AG04450 (cell line): ENCODE measurements at places on chromosomes 3 and 15. TPM values are rescaled to one million over a fixed set of nuclear protein-coding genes. Genes with fewer than 3 reads are reported as not detected.
A peak's percentile ranks its signal among the peaks of the same experiment; 100 is the strongest.

The CHRFAM7A gene
- polyA plus RNA-seq = 0.09 TPM in 1 of 2 replicates, not detected in the other

The SUCNR1 gene
- 0.01 TPM in 1 of 2 replicates, not detected in the other for polyA plus RNA-seq

The CCDC12 gene
- polyA plus RNA-seq = 18.3 and 18.4 TPM in 2 replicates

The TXNRD3 gene
- 7.4 and 10.1 TPM in 2 replicates for polyA plus RNA-seq

The TRANK1 gene
- polyA plus RNA-seq = 22.4 and 26.1 TPM in 2 replicates

The SH2D7 gene
- polyA plus RNA-seq = 0.04 TPM in 1 of 2 replicates, not detected in the other

The TMEM266 gene
- 0.05 TPM in 1 of 2 replicates, not detected in the other for polyA plus RNA-seq

The IGSF10 gene
- polyA plus RNA-seq = 0.02 TPM in 2 replicates

The ROPN1 gene
- polyA plus RNA-seq = 0.25 and 0.29 TPM in 2 replicates

The TJP1 gene
- 72.7 and 99.6 TPM in 2 replicates for polyA plus RNA-seq

The CIDEC gene
- polyA plus RNA-seq = not detected in 2 replicates

DNA sequence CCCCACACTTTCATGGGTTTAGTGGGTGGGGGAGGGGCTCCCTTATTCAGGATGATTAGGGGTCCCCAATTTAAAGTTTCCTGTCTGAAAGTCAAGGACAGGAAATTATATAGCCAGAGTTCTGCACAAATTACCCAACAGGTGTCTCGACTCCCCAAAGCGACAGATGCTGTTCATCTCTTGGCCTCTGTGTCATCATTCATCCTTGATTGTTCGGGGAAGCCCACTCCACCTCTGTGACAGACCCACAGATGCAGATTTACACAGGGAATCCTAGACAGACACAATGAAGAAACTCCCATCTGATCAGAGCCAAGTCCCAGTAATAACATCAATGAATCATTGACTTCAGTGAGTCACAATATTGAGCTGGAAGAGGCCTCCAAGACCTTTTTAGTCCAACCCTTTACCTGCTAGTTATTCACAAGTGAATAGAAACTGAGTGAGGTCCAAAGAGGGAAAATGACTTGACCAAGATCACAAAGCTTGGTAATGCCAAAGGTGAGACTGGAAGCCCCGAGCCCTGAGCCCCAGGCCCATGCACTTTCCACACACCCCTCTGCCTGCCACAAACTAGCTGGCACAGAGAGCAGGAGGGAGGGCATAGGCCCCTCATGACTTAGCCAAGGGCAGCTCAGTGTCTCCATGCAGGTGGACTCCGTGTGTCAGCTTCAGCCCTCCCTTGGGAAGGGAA is 7.9 kb upstream of the SRP14 start:
- DNase-seq = no peak

- DNase-seq = no peak
These were observed 10.0 kb downstream of the MYO5A start for GRCh38 chr15:52518487-52519371.

DNA sequence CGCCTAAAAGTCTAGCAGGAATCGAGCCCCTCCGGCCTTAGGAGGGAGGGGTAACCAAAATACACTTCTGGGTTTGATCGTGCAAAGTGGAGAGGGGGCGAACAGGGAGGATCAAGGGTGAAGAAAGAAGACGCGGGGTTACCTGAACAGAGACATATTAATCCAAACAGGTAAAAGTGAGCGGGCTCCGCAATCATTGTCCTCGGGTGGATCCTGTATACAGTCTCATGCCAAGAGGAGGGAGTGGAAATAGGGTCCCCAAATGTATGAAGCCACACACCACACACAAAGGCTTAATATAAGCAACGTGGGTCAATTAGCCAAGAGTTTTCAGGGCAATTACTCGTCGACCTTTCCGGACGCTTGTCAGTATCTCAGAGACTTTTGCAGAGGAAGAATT is 749.5 kb downstream of the ROBO1 start:
- DNase-seq = no peak

DNA sequence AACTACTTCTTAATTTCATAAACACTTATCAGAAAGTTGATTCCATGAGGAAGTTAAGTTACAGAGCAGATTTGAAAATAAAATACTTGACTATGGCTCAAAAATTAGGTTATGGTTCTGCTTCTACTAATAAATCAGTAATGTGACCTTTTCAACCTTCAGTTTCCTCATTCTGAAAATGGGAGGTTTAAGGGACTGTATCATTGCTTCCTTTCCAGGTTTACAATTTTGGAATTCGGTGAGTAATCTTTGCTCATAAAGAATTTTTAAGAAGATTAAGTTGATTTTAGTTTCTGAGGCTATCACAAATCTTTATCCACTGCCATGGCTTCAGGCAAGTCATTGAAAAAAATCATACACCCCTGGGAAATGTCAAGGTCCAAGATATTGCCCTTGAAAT is 1061.2 kb downstream of the DIPK2A start:
- DNase-seq = no peak

GRCh38 chr3:188722963-188723362 is 448.8 kb upstream of the TPRG1 start:
- DNase-seq = no peak

DNA sequence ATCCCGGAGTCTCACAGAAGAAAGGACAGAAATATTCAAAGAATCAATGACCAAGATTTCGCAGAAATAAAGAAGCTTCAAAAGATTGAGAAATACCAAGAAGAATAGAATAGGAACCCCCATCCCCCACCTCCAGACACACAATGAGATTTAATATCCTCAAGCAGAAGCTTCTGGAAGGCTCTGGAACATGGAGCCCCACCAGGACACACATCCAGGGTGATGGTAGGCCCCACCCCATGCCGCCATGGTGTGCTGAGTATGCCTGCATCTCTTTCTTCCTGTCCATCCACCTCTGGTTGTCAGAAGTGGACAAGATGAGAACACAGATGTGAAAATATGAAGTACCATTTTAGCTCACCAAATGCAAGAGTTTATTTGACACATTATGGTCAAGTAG is 19.3 kb downstream of the PRR23E start:
- DNase-seq = no peak

GRCh38 chr3:14506626-14507304 is 33.4 kb downstream of the GRIP2 start:
- DNase-seq = no peak

GRCh38 chr15:55260562-55261131 is 29.0 kb downstream of the RAB27A start:
- no peak for DNase-seq

GRCh38 chr15:78830514-78831228 is 19.4 kb upstream of the ADAMTS7 start:
- DNase-seq = no peak

- no peak for DNase-seq
These were observed 40.8 kb downstream of the PPM1L start for GRCh38 chr3:160796813-160797164.

GRCh38 chr15:45386974-45387373 is 8.6 kb upstream of the GATM start:
- DNase-seq = no peak

- DNase-seq = no peak
These were observed 113.2 kb upstream of the FGF7 start for GRCh38 chr15:49309889-49310288.

DNA sequence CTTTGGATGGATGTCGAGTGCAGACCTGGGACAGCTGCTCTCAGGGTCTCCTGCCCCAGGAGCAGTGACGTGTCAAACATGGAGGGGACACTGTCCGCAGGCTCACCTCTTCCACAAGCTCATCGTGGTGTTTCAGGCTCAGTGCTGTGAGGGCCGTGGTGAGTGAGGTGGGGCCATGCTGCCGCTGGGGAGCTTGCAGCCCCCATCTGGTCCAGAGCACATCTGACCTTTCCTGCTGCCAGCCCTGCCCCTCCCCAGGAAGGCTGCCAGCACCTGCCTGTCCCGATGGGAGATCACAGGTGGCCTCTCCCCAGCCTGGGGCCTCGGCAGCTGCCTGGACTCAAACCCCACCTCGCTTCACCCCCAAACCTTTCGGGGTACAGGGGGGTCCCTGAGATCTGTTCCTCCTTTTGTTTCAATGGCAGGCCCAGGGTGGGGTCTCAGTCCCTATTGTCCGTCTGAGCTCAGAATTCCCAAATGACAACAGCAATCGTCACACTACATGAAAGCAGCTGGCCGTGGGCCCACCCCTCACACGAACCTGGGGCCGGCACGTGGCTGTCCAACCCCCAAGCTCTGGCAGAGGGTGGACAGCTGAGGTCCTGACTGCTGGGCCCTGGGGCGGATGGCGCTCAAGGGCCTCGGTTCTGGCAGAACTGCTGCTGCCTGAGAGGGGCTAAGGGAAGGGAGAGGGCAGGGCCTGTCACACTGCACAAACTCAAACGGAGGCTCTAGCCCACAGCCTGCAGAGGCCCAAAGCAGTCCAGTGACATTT is 65.0 kb upstream of the RPL32 start:
- DNase-seq = no peak

GRCh38 chr3:55735976-55736375 is 248.9 kb upstream of the WNT5A start:
- no peak for DNase-seq

- no peak for DNase-seq
These were observed 7.1 kb downstream of the THRB start for GRCh38 chr3:24487325-24488262.

- DNase-seq = no peak
These were observed 511.3 kb downstream of the DIPK2A start for GRCh38 chr3:144482876-144483275.

GRCh38 chr3:14609506-14609905 is 42.1 kb upstream of the CCDC174 start:
- DNase-seq = no peak

- DNase-seq = no peak
These were observed 63.4 kb upstream of the CPB1 start for GRCh38 chr3:148763986-148764935.

DNA sequence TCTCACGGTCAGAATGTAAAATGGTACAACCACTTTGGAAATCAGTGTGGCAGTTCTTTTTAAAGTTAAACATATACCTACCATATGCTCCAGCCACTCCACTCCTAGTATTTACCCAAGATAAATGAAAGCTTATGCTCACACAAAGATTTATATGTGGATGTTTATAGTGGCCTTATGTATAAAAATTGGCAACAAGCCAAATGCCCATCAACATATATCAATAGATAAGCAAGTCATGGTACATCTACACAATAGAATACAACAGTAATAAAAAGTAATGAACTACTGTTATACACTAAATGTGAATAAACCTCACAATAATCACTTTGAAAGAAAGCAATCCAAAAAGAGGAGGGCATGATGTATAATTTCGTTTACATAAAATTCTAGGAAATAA is 153.5 kb upstream of the LMCD1 start:
- no peak for DNase-seq

DNA sequence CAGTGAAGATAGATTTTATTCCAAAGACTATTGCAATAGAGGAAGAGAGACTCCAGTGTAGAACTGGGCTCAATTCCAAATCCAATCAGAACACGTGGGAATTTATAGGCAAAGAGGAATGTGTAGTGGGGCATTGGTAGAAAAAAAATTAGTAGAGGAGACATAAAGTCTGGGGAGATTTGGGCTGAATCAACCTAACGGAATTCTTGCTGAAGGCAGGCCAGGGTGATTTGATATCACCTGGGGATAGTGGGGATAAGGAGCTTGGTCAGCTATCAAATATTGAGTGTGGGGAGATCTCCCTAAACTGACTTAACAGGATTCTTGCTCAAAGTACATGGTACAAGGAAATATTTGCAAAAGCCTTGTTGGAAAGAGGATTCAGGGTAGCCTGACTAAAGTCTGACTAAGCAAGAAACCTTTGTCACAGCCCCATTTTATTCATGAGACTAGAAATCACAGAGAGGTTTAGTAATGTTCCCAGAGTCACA is 29.6 kb downstream of the SST start:
- DNase-seq = no peak

DNA sequence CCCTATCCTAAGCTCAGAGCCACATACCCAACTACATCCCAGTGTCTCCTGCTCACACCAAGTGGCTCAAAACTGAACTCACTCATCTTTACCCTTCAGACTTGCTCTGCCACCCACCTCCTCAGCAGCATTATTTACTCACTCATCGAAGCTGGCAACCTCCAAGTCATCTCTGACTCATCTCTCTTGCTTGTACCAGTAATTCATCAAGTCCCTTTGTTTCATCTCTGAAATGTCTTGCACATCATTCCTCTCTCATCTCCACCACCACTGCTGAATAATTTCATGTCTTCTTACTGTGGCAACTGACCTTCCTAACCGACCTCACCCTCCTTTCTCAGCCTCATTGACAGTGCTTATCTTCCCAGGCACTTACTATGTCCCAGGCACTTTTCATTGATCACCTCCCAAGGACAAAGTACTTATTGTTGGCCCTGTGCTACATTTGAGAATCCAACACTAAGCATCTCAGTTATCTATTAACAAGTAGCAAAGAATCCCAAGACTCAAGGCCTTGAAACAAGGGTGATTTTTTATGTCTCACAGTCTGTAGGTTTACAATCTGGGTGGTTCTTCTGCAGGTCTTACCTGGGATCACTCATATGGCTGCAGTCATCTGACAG is 82.0 kb downstream of the MRPL46 start:
- DNase-seq = no peak

- no peak for DNase-seq
These were observed 83.3 kb downstream of the ZNF621 start for GRCh38 chr3:40608091-40608490.

GRCh38 chr15:49178497-49178896 is 8.4 kb downstream of the GALK2 start:
- no peak for DNase-seq

- no peak for DNase-seq
These were observed 585 bp downstream of the CSK start for GRCh38 chr15:74782259-74783071.

- no peak for DNase-seq
These were observed 14.3 kb downstream of the KAT2B start for GRCh38 chr3:20054549-20054987.

DNA sequence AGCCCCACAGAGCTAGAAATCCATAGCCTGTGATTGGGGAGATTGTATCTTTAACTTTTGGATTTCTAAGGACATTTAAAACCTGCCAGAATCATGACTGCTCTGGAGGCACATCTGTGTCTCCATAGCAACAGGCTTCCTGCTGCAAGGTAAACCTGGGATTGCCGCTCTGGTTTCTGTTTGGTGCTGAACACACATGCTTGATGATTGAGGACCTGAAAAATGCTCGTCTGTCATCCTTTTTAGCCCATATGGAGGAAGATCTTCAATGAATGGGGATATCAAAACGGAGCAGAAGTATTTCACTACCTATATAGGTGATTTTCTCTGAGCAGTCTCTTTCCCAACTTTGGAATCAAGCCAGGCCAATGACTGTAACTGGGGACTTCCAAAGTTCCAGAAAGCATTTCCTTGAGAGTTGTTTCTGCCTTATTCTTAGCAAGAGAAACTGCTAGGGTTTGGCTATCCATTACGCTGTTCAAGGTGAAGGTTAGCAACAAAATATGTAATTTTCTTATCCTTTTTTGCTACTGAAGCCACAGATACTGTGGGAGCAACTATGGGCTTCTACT is 96.5 kb upstream of the TNIK start:
- no peak for DNase-seq

DNA sequence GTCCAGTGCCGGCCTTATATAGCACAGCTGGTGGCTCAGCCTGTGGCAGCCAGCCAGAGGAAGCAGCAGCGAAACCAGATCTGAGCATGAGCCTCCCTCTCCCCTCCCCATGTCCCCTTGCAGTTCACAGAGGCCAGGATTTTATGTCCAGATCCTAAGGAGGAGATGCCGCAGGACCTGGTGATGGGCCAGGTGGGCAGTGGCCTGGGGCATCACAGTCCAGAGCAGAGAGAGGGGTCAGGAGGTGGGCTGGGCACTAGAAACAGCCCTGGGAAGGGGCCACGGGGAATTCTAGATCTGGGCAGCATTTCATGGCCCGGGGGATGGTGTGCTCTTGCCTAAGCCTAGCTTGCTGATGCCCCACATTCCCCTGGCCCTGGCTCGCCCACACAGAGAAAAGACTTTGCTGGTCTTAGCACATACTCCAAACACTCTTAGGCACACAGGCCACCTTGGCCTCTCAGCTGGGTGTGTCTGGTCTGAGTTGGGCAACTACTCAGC is 259 bp upstream of the CILP start:
- DNase-seq = peak; percentile 27

- DNase-seq = no peak
These were observed 148.5 kb downstream of the OSBPL10 start for GRCh38 chr3:31832551-31832950.
